ENCODE measurements at places on chromosomes 1 and 21.

GRCh38 chr1:37353871-37354270 lies 120.5 kb upstream of the ZC3H12A start:
- no peak for DNase-seq

- no peak for DNase-seq
Observed at GRCh38 chr1:32755810-32756159, 53.2 kb upstream of the SYNC start.

GRCh38 chr1:28591708-28592320 lies at the start of gene RAB42:
Gene RAB42 (plus strand): TSS chr1:28592265. CDS start chr1:28592512, 247 bp downstream.
- DNase-seq, result peak; percentile 51

DNA sequence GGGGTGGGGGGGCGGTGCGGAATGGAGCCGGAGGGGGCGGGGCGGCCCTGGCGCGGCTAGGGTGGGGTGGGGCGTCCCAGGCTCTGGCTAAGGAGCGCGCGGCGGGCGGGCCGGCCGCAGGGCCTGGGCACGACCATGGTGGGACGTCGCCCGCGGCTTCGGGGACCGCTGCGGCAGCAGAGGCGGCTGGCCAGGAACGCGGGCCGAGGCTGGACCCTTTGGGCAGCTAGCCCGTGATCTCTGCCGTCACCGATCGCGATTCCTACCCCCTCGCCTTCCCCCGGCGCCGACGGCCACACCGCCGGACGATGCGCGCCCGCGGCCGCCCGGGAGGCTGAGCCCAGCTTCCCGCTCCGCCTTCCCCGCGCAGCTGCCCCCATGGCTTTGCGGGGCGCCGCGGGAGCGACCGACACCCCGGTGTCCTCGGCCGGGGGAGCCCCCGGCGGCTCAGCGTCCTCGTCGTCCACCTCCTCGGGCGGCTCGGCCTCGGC lies at the start of gene MAP3K21:
TSS of gene MAP3K21 (plus strand) at position 74 of the 491 bp plus-strand sequence. CDS start at position 379, 305 bp downstream.
- DNase-seq, result no peak

DNA sequence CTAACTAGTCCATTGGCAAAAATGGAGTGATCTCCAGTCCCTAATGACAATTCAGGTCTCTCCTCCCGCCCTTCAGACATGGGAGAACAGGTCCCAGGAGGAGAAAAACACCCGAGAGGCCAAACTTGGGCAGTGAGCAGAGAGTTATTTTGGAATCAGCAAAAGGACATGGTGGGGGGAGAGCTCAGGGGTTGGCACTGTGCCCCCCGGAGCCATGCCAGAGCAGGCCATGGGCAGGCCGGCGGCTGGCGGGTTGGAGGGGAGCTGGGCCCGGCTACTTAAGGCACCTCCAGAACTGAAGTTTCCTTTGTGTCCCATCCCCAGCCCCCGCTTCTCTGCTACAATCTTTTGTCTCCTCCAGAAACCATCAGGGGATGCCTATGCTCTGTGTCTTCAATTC lies 7.1 kb downstream of the LGR6 start:
- no peak for DNase-seq

DNA sequence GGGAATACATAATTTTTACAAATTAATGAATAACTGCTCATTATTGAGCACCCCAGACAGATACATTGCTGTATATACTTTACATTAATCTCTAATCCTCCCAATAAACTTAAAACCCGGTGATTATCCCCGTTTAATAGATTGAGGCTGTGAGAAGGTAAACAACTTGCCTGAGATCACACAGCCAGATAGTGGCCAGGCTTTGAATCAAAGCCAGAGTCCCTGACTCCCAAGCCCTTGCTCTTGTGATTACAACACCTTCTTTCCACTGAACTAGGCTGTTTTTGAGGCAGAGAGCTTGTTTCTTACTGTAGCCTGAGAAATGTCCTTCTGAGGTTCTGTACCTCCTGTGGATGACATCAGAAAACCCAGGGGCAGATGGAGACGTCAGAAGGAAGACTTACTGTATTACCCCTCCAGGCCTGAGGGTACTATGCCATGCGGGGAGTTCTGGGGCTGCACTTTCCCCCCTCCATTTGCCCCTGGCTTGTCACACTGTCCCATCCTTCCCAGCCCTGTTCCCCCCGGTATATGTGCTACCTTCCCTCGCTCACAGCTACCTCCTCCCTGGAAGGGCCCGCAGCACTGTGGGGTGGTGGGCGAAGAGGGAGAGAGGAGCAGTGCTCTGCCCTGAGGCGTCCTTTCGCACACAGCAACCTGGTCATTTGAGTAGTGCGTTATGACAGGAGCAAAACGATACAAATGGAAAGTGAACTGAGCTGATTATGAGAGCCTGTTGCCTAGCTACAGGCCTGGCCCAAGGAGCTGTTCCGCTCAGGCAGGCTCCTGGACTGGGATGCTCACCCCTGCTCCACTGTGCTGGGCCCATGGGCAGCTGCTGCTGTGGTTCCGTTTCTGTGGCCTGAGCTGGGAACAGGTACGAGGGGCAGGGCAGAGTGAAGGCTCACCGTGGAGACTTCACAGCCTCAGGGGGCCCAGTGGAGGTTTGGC lies 4.6 kb downstream of the KCNC4 start:
- DNase-seq, result no peak
